ENCODE measurements at places on chromosomes 7 and 10.

GRCh38 chr10:94320285-94320914, 42.3 kb downstream of the NOC3L start:
- peak; percentile 49 for DNase-seq

GRCh38 chr10:132506711-132507408, 30.7 kb upstream of the INPP5A start:
- no peak for DNase-seq

- no peak for DNase-seq
These were observed 43.2 kb downstream of the FIGNL1 start for GRCh38 chr7:50406935-50407334.

DNA sequence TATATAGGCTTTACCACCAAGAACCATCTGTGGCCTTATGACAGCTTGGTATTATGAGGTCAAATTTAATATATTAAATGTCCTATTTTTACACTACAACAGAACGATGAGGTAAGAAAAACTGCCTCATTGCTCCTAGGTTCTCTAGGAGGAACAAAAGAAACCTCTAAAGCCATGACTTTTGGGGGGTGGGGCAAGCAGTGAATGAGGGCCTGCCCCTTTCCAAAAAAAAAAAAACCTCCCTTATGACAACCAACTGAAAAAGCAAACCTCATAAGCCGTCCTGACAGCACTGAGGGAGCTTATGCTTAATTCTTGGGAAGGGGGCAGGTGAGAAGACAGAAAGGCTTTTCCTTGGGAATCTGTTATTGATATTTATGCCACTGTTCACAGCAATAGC, 116.6 kb downstream of the KMT2E start:
- no peak for DNase-seq

GRCh38 chr10:19772972-19773371, 43.3 kb upstream of the PLXDC2 start:
- no peak for DNase-seq

DNA sequence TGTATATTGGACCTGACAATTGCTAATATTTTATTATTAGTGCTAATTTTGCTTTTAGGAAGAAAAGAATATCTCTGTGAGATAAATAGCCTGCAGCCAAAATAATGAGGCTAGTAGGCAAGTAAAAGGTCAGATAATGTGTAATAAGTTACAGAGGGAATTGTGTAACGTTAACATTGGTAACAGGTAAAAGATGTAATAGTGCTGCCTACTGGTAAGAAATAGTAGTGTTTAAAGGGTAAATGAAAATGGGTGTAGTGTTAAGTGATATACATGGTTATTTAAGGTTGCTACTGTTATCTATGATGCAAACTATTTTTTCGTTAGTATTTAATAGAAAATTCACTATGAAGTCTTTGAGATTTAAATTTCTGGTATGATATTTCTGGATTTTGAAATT, 9.2 kb upstream of the FOXP2 start:
- DNase-seq, result peak; percentile 8

- no peak for DNase-seq
These were observed 162.0 kb downstream of the KLF6 start for GRCh38 chr10:3622845-3623621.

GRCh38 chr10:43130770-43131171, 7.5 kb upstream of the CSGALNACT2 start:
- DNase-seq, result no peak

DNA sequence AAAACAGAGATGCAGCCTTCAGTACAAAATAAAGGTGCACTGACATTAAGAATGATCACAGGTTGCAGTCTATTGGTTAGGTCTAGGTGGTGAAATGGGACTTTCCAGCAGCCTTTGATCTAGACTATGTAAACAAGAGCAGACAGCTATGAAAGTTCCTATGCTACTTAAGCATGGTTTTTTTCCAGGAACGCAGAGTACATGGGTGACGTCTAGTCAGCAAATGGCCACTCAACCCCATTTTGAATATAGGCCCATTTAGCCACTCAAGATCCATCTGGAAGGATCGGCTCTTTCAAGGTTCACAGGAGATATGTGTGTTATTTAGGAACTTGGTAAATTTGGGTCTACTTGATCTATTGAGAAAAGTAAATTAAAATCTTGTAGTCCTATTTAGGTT, 1424.6 kb upstream of the LRRTM3 start:
- no peak for DNase-seq

GRCh38 chr7:54955296-54955695, 63.5 kb upstream of the EGFR start:
- no peak for DNase-seq

DNA sequence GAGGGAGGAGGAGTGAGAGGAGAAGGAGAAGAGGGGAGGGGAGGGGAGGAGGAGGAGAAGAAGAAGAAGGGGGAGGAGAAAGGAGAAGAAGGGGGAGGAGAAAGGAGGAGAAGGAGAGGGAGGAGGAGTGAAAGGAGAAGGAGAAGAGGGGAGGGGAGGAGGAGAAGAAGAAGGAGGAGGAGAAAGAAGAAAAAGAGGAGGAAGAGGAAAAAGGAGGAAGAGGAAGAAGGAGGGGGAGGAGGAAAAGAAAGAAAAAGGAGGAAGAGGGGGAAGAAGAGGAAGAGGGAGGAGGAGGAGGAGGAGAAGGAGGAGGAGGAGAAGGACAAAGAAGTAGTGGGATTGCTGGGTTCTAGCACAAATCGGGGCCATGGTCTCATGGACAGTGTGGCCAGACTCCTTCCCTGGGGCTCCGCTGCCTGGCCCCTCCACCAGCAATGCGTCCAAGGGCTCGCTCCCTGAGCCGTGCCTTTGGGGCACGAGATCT, 4.2 kb upstream of the MAFK start:
- no peak for DNase-seq

DNA sequence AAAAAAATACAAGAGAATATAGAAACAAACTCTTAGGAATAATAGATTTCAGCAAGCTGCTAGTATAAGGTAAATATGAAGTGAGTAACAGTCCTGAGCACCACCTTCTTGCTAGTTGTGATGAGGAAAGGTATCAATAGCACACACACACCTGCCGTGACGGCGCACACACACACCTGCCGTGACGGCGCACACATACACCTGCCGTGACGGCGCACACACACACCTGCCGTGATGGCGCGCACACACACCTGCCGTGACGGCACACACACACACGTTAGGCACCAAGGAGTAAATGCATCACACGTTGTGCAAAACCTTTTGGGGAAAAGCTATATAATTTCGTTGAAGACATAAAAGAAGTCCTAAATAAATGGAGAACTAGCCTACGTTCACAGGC, 4.7 kb upstream of the JAKMIP3 start:
- DNase-seq, result no peak

DNA sequence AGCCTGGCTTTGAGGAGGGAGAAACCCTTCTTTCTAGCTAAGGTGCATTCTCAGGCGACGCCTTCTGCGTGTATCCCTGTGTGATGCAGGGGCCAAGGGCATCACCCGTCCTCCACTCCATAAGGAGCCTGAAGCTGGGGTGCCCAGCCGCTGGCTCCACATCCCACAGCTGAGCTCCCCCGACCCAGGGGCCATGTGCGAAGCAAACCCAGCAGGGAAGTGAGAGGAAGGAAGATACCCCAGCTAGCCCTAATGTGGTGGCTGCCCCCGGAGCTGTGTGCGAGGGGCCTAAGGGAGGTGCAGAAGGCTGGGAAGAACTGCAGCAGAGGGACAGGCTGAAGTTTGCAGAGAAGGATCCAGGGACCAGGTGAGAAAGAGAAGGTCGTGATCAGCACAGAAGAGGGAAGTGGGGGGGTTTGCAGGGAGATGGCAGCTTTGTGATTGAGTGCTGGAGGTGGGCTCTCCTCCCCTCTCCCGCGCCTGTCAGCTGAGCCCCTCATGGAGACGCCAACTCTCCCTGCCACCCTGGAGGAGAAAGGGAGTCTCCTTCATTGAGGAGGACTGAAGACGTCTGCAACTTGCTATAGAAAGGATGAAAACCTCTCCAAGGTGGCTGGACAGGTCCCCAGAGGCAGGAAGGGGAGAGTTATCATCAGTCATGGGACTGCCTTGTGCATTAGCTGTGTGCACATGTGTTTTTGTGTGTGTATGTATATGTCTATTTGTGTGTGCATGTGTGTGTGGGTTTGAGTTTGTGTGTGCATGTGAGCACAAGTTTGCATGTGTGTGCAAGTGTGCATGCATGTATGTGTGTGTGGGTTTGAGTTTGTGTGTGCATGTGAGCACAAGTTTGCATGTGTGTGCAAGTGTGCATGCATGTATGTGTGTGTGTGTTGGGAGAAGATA, 3.5 kb upstream of the CALML5 start:
- DNase-seq, result no peak

DNA sequence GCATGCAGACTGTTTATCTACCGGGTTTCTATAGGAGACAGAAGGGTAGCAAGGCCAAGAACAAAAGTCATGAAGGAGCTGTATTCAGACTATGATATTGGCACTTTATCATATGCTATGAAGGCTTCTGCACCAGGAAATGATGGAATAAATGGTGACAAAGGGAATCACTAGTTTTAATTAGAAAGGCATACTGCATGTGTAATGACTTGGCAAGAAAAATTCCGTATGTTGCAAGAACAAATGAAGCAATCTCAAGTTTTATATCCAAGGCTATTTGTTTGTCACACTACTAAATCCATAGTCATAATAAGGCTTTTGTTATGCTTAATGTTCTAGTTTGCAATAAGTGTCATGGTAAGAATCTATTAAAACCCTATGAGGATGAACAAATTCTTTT, 230.9 kb downstream of the ZEB1 start:
- no peak for DNase-seq

DNA sequence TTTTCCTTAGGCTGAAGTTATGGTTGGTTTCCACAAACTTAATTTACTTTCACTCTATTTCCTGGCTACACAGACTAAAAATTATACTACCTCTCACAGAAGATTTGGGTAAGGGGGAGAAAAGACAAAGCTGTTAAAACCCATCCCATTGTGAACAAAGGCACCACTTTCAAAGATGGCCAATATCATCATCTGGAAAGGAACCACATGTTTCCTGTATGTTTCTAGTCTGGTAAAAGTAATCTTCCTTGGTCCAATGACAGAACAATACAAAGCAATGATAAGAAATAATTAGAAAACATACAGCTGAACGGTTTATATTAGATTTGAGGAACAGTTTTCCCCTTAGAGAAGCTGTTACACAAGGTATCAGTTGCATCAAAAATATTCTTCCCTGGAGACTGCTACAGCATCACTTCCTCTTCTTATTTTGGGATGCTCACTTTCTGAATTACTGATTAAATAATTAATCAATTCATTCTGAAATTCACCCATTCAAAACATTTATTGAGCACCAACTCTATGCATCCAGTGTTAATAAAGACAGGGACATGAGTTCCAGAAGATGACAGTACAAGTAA, 8.5 kb upstream of the SFR1 start:
- DNase-seq, result no peak

- no peak for DNase-seq
These were observed 68.4 kb upstream of the MALRD1 start for GRCh38 chr10:18980089-18980629.

- DNase-seq, result no peak
These were observed 125.1 kb upstream of the KCTD7 start for GRCh38 chr7:66503551-66504031.

- DNase-seq, result no peak
These were observed 20.9 kb downstream of the AKR1D1 start for GRCh38 chr7:138097064-138097741.

DNA sequence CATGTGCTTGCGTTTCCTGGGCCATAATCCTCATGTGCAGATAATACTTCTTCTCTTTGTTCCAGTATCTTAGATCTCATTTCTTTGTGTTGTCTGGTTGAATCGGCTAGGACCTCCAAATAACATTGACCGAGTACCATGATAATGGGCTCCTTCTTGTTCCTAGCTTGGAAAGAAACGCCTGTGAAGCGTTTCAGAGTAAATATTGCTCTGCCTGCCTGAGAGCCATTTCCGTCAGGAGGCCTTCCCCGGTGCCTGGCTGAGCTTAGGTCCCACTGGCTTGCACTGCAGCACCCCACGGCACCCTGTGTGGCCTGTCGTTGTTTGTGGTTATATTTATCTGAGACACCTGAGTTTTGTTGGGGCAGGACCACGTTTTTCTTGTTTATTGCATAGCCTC, 17.7 kb downstream of the FOXK1 start:
- DNase-seq, result peak; percentile 54

DNA sequence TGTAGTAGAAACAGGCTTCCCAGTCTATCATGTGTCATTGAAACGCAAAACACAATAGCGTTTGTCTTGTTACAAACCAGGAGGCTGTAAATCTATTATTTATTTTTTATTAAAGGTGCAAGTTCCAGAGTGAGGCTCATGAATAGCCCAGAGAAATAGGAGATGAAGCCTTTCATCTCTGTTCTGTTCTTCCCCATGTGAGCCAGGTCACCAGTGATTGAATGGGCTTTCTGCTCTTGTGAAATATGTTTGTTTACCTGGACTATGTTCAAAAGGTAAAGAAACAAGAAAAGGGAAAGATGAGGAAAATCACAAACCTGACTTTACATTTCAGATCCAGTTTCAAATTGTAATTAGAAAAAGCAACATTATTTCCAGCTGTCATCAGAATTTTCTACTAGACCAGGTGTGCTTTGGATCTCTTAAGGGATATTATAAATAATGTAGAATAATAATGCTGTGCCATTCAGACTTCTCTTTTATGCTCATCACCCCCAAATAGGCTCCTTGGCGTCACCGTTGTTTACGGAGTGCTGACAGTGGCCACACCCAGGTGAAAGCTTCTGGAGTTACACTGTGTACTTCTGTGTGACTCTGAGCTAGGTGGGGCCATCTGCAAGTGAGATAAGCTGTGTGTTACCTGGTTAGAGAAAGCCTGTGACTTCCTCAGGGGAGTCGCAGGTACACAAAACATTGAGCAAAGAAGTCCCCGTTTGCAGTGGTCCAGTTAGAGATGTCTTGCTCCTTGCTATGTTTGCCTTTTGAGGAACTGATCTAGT, 274.9 kb downstream of the SDK1 start:
- DNase-seq, result peak; percentile 14

GRCh38 chr10:13792006-13792405, 205.2 kb downstream of the PRPF18 start:
- DNase-seq, result peak; percentile 50

GRCh38 chr7:83478616-83479015, 170.3 kb downstream of the SEMA3E start:
- no peak for DNase-seq

- DNase-seq, result peak; percentile 14
These were observed 195.7 kb upstream of the CELF2 start for GRCh38 chr10:10821926-10822325.
